ENCODE measurements at places on chromosomes 4 and X.

DNA sequence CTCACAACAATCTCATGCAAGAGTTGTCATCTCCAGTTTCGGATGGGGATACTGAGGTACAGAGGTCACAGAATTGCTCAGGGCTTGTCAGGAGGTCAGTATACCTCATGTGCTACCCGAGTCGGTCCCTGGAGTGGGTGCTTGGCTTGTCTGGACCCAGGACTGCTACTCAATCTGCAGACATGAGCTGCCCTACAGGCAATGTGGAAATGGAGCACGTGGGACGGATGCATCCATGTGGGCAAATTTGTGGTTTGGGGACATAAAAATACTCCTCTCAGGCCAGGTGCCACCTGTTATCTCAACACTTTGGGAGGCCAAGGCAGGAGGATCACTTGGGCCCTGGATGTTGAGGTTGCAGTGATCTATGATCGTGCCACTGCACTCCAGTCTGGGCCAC lies 15.8 kb downstream of the USP11 start:
- DNase-seq, result no peak

- DNase-seq, result no peak
Observed at GRCh38 chr4:610411-611261, 14.7 kb upstream of the PDE6B start.

GRCh38 chr4:14772388-14772787 lies 229.9 kb upstream of the CPEB2 start:
- no peak for DNase-seq

DNA sequence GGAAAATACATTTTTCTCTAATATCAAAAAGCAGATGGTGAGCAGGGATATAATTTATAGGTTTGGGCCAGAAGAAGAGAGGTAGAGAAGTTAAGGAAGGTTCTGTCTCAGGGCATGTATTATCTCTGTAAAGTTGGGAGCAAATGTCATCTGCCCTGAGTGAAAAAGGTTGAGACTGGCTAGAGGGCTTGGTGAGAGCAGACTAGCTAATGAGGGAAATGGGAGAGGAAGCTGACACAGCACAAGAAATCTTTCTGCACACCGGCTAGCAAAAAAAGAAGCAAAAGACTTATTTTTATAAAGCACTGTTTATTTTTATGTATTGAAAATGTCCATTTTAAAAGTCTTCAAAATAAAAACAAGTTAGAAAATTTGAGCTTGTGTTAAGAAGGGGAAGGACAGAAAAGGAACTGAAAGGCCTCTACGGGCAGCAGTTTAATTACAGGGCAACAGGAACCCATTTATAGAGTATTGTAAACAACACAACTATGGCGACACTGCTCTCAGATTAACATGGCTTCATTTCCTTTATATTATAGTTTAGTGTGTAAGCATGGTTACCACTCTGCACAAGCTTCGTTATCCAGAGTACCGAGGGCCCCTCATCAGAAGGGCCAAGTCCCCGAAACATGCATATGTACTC lies 17.4 kb downstream of the CD40LG start:
- no peak for DNase-seq

GRCh38 chrX:18833071-18833731 lies 125.8 kb downstream of the PPEF1 start:
- no peak for DNase-seq

- no peak for DNase-seq
Observed at GRCh38 chr4:153651587-153651986, 32.5 kb upstream of the TLR2 start.

GRCh38 chrX:131356725-131357124 lies 67.6 kb upstream of the IGSF1 start:
- no peak for DNase-seq

DNA sequence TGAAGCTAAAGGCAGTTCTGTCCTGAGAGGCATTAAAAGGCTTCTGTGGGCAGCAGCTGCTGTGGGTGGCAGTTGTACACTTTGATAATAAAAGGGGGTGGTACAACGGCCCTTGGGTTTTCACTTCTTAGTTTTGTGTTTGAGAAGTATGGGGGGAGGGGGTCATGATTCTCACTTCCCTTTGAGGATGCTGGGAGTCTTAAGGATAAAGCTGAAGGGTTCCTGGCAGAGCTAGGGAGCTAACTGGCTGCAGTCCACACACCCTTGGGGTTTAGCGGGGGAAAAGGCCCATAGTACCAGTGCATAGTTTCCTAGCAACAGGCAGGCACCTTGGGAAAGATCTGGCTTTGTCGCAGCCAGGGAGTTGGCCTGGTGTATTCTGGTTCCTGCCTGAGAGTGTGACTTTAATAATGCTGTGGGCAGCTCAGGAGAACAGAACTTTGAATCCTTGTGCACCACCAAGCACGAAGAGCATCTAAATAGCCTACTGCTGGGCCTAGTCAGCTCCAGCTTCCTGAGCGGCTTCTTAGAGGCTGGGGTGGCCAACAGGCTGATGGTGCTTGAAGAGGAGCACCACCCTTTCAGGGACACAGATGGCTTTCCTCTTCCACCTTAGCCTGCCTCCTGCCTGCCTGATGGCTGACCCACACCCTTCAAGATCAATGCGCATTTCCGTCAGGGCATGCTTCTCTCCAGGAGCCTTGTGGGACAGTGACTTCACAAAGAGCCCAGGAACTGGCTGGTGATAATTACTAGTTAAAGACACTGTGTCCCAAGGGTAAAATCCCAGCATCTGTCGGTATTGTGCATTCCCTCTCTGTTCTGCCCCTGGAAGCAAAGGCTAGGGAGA lies 12.5 kb downstream of the ZBTB33 start:
- DNase-seq, result no peak

- DNase-seq, result no peak
Observed at GRCh38 chr4:76449362-76449767, 14.3 kb downstream of the SHROOM3 start.

- DNase-seq, result no peak
Observed at GRCh38 chr4:168521721-168522120, 24.9 kb downstream of the PALLD start.
